Posterior cingulate gyrus (tissue), 11 donors: ENCODE measurements at places on chromosomes 3 and 15.

- DNase-seq, result no peak
Measured at GRCh38 chr3:169929830-169930519, 18.6 kb downstream of the SAMD7 start.

DNA sequence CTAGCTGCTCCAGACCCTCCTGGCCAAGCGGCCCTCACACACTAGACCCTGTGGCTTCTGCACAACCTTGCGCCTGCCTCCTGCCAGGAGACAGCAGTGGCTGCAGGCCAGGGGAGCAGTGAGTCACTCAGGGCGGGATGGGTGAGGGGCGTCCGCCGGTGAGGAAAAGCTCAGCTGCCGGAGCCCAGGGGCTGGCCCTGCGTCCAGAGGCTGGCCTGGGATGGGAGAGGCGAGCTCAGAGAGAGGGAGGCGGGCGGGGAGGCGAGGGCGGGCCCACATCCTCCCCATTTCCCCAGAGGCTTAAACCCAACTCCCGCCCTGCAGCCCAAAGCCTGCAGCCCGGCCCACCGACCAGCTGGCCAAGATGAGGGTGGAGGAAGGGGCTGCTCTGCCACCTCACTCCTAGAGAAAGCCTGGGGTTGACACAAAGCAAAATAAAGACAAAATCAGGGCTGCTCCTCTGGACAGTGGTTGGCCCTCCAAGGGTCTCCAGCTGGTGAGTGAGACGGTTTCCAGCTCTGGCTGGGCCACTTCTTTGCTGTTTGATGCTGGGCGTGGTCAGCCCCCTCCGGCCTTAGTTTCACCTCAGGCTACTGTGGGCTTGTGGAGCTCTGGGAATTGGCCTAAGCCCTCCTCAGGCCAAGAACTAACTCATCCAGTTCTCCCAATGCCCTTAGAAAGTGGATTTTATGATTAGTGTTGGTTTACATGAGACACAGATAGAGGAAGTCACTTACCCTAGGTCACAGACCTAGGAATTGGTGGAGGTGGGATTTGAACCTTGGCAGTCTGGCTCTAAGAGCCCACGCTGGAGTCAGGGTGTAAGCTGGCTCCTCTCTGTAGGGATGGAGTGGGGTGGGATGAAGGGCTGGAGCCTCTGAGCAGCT lies 50.6 kb downstream of the IQSEC1 start:
- no peak for DNase-seq

GRCh38 chr3:150236316-150237082 lies 171.6 kb upstream of the TSC22D2 start:
- no peak for DNase-seq

DNA sequence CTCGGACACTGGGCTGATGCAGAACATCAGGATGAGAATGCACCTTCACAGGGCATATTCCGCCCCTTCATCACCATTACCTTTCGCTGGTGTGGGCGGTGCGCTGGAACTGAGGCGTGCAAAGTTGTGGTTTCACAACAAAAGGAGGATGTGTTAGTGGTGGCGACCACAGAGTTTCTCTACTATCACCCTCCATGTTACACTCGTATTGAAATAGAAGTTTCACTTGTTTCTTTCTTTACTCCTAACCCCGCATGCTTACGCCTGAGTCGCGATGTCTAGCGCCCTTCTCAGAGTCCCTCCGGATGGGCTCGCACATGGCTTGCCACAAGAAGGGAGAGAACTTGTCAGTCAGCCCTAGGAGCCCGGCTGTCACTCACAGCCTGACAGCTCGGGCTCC lies 148.7 kb downstream of the GABRB3 start:
- no peak for DNase-seq

DNA sequence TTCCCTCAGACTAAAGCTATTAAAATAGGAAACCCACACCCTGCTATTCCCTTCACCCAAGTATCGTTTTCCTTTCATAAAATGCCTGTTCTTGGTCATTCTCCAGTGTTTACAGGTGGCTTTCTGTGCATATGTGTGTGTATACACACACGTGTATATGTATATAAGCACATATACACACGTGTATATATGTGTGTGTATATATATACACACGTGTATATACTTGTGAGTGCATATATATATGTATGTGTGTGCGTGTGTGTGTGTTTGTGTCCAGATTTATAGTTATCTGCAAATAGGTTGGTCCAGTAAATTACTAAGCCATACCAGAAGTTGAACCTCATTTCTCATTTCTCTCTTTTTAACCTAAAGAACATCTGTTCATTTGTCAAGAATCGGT lies 15.7 kb upstream of the TEX9 start:
- DNase-seq, result no peak

- DNase-seq, result no peak
Measured at GRCh38 chr15:90593499-90594158, 63.9 kb downstream of the CRTC3 start.

DNA sequence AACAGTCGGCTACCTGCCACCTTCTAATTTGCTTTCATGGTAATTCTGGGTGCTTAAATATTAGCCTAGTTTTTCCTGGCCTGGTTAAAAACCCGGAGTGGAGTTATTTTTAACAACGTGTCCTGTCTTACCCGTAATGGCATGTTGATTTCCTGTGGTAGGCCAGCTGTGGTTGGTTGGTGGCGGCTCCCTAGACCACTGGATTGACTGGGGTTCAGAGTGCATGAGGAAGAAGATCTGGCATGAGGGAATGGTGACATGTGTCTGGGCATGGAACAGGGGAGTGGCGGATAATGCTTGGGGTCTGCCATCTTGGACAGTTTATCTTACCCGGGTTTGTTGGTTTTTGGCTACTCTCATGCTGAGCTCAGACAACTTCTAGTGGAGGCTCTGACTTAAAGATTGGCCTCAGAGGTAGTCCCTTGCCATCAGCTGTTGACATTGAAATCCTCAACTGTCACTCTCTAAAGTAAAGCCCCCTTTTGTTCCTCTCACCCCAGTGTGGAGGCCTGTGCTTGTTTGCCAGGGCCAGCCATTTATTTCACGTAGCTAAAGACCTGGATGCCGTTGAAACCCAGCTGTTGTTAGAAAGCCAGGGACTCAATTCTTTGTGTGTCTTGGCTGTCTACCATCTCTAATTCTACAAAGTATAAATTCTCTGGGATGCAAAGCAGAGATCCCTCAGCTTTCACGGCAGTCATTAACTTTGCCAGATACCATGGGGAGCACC lies 81.6 kb downstream of the DNASE1L3 start:
- no peak for DNase-seq

DNA sequence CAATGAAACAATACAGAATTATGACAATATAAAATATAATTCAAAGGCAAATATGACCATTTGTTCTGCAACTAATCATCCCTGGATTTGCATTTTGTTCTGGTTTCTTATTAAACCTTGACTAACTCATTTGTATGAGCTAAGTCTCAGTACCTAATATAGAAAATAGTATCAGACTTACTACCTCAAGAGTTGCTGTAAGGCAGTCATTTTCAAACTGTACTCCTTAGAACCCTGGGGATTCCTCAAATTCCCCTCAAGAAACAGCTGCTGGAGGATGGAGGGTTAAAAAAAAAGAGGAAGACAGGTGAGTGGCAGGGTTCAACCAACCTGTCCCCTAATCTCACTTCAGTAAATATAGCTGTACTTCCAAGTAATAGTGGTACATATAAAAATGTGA lies 11.1 kb downstream of the ZBTB11 start:
- no peak for DNase-seq

DNA sequence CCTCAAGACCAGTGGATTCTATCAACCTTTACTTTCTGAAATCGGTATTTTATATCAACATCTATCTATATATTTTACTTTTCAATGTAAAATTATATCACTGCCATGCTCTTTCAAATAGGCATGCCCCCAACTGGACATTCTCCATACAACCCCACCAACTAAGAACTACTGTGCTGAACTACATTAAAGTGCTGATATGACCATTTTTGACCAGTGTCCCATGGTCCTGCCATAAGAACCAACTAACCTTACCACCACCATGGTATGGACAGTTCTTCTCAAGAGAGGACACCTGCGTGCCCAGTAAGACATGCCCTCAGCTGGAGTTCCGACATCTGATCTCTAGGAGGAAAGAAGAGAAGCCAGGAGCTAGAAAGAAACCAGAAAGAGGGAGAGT lies 15.6 kb downstream of the POMGNT2 start:
- DNase-seq, result no peak

GRCh38 chr3:190860521-190860920 lies 2.0 kb downstream of the GMNC start:
- DNase-seq, result no peak

- DNase-seq, result no peak
Measured at GRCh38 chr3:177381070-177381469, 183.8 kb upstream of the TBL1XR1 start.

- no peak for DNase-seq
Measured at GRCh38 chr15:60480888-60481287, 1.9 kb upstream of the ICE2 start.

DNA sequence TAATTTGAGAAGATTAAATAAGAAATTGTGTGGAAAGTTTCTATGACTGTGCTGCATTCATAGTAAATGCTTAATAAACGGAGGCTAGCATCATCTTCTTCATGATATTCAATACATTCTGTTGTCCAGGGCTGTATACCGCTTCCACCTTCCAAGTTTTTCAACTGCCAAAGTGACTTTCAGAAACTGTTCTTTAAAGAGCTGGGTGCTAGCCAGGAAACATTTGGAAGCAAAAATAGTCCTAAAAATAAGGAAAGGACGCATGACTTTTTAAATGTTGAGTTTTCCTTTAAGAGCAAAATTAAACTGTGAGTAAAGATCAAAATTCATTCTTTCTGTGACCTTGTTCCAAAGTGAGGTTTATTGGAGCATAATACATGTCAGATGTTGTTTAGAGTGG lies 9.4 kb upstream of the ERC2 start:
- no peak for DNase-seq

- no peak for DNase-seq
Measured at GRCh38 chr15:32781781-32782180, 64.0 kb downstream of the GREM1 start.

GRCh38 chr3:81622395-81622794 lies 139.1 kb downstream of the GBE1 start:
- no peak for DNase-seq

DNA sequence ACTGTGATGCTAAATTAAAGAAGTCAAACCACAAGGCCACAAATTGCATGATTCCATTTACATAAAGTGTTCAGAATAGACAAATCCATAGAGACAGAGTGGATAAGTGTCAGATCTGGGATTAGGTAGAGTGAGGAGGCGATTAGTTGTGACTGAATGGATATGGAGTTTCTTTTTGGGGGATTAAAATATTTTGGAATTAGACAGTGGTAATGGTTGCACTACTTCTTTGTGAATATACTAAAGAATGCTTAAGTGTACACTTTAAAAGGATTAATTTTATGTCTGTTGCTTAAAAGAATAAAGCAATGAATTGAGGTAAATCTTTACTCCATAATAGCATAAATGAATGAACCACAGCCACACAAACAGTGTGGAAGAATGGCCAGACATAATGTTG lies 175.5 kb upstream of the CADM2 start:
- DNase-seq, result no peak

DNA sequence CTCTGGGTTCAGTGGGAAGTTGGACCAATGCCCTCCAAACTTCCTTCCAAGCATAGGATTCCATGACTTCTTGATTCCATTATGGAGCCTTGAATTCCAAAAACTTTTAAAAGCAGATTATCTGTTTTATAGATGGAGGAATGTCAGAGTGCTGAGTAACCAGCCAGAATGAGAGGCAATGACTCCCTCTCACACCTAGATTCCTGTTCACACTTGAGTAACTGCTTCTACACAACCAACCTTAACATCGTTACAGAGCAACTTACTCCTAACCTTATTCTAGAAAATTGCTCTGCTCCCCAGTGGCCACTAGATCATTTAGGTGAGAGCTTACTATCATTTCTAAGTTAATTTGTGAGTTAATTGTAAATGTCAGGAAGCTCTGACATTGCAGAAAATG lies 24.2 kb upstream of the NR2F2 start:
- DNase-seq, result no peak

- peak; percentile 82 for DNase-seq
Measured at GRCh38 chr3:49839193-49839809, 17.1 kb downstream of the TRAIP start.

GRCh38 chr3:120450600-120451271 lies at the start of gene FSTL1:
Gene FSTL1, minus strand, starts transcription at chr3:120450992. Its CDS starts 246 bp downstream, at chr3:120450746.
- peak; percentile 85 for DNase-seq

- DNase-seq, result peak; percentile 89
Measured at GRCh38 chr15:84654689-84655453, 788 bp upstream of the WDR73 start.

- DNase-seq, result no peak
Measured at GRCh38 chr3:127690106-127690505, 17.4 kb downstream of the ABTB1 start.

DNA sequence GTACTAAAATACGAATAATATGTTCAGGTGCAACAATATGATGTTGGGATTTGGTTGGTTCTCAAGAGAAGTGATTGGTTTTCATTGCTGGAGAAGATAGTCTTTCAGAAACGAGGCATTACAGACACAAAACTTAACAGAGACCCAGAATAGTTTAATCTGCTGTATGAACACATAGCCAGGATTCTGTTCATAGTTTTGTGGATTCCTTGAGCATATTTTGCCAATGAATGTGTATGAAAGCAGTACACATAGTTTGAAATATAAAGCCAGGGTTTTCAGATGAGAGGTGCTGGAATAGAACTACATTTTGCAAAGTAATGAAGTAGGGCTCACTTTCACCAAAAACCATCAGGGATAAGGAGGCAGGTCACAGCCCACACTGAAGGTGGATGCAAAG lies 5.7 kb upstream of the MCTP2 start:
- no peak for DNase-seq

DNA sequence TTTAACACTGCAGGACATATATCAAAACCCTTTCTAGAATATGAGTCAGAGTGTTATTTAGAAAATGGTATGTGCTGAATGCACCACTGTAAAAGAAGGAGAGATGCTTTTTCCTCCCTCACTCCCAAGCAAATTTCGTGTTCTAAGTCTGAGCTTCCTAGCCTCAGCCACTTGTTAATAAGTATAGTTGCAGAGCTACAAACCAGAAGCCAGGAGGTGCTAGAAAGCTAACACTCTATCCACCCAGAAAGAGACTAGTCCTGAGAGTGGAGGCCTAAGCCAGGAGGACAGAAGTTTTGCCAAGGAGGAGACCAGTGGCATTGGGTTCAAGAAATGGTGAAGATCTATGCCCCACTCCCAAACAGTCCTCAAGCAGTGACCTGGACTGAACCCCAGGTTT lies 40.5 kb upstream of the GYG1 start:
- DNase-seq, result no peak

DNA sequence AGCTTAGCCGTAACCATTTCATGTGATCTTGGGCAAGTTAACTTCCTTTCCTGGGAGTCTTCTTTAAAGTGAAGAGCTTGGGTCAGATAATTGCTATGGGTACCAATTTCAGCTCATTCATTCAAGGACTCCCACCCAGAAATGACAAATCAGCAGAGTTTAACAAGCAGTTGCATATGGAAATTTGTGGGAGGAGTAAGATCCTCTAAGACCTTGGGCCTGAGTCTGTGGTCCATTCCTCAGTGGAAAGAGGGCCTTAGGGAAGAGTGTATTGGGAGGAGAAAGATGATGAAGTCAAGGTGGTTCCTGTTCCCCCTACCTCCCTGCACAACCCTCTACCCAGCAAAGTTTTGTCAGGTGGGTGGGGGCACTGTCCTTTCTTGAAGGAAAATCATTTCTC lies 42.1 kb downstream of the RBP2 start:
- DNase-seq, result no peak
